ENCODE measurements at places on chromosomes 5 and 9. TPM values are rescaled to one million over a fixed set of nuclear protein-coding genes. Genes with fewer than 3 reads are reported as not detected.

GRCh38 chr9:2967766-2968165 is 123.9 kb upstream of the PUM3 start:
- no peaks in the 10 kb centered on the region for H3K27me3 ChIP-seq
- H3K4me1 ChIP-seq = no peaks in the 10 kb centered on the region
- no peaks in the 10 kb centered on the region for H3K36me3 ChIP-seq

DNA sequence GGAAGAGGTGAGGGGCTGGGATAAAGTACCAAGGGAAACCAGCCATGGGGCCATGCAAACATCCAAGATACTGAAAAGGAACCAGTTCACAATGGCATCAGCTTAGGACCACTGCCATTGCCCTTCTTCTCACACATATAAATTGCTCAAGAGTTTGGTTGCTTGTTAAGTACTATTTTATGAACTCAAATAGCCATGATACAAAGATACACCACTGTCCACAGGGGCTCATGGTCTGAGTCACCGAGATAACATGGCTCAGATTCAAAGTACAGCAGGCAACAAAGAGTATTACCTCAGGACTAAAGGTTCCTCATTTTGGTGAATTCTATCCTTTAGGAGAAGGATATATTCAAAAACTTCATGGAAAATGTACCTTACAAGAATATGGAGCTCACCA is 55.6 kb downstream of the FANCC start:
- H3K27ac ChIP-seq = no peak overlapping the region
- H3K36me3 ChIP-seq = no peaks in the 10 kb centered on the region
- no peaks in the 10 kb centered on the region for H3K27me3 ChIP-seq
- H3K4me3 ChIP-seq = no peak overlapping the region
- DNase-seq = no peak

C1QTNF3 gene
- 15.6 TPM for total RNA-seq

GRCh38 chr5:114434396-114435219 is 72.7 kb downstream of the KCNN2 start:
- no peaks in the 10 kb centered on the region for H3K36me3 ChIP-seq
- no peaks in the 10 kb centered on the region for H3K27me3 ChIP-seq
- H3K4me1 ChIP-seq = no peaks in the 10 kb centered on the region
- H3K4me3 ChIP-seq = no peak overlapping the region
- DNase-seq = no peak
- H3K27ac ChIP-seq = no peak overlapping the region

DNA sequence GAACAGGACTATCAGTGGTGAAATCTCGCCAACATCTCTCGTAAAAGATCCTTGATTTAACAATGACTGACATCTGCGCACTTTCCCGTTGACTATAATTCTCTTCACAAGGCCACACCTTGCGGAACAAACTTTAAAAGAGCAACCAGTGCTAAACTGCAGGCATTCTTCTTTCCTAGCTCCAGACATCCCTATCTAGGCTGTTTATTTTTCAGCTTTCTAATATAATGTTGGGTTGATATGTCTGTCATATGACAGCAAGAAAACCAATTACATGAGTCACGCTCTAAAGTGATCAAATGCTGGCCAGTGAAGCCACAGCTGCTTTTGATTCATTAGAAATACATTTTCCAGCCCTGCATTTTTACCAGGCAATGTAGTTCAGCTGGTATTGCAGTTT is 162.5 kb downstream of the ELAVL2 start:
- no peaks in the 10 kb centered on the region for H3K27me3 ChIP-seq
- H3K27ac ChIP-seq = no peak overlapping the region
- DNase-seq = peak; percentile 17
- H3K4me1 ChIP-seq = no peaks in the 10 kb centered on the region

GRCh38 chr9:18463991-18464390 is 10.0 kb upstream of the ADAMTSL1 start:
- H3K27ac ChIP-seq = no peak overlapping the region
- H3K4me1 ChIP-seq = no peaks in the 10 kb centered on the region
- no peaks in the 10 kb centered on the region for H3K27me3 ChIP-seq

- H3K4me3 ChIP-seq = no peak overlapping the region
- no peak overlapping the region for H3K27ac ChIP-seq
- H3K4me1 ChIP-seq = peaks cover 24% of the 10 kb centered on the region
Measured at GRCh38 chr9:81083067-81083466, 606.3 kb downstream of the TLE1 start.

DNA sequence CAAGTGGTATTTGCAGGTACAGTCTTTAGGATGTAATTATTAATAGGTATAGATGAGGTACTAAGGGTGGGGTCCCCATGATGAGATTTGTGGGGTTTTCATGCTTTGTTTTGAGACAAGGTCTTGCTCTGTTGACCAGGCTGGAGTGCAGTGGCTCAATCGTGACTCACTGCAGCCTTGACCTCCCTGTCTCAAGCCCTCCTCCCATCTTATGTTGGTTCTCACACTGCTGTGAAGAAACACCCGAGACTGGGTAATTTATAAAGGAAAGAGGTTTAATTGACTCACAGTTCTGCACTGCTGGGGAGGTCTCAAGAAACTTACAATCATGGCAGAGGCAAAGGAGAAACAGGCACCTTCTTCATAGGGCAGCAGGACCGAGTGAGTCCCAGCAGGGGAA is 217.5 kb downstream of the CDK5RAP2 start:
- no peaks in the 10 kb centered on the region for H3K36me3 ChIP-seq
- no peak for DNase-seq
- H3K27ac ChIP-seq = no peak overlapping the region
- H3K4me1 ChIP-seq = no peaks in the 10 kb centered on the region
- no peaks in the 10 kb centered on the region for H3K27me3 ChIP-seq

Measured in esophagus muscularis mucosa (tissue), 4 donors.